ENCODE measurements at places on chromosomes 3 and 15.

DNA sequence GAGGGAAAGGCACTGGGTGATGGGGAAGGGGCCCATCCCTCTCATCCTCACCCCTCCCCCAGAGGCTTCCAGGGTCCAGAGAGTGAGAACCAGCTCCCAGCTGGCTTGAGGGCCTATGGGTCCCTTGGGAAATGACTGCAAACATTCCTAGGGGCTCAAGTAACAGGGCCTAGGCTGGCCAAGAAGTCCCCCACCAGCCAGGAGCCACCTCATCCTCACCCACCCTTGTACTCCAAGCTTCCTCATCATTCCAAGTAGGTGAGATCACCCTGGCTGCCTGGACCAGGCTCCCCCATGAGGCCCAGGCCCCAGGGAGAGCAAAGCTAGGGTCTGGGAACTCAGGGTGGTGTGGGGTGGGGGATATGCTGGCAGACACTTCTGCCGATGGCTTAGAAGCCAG is 14.8 kb downstream of the LOXL1 start:
- no peak for DNase-seq

- no peak for DNase-seq
Observed at GRCh38 chr3:141355242-141355641, 13.1 kb upstream of the ZBTB38 start.

DNA sequence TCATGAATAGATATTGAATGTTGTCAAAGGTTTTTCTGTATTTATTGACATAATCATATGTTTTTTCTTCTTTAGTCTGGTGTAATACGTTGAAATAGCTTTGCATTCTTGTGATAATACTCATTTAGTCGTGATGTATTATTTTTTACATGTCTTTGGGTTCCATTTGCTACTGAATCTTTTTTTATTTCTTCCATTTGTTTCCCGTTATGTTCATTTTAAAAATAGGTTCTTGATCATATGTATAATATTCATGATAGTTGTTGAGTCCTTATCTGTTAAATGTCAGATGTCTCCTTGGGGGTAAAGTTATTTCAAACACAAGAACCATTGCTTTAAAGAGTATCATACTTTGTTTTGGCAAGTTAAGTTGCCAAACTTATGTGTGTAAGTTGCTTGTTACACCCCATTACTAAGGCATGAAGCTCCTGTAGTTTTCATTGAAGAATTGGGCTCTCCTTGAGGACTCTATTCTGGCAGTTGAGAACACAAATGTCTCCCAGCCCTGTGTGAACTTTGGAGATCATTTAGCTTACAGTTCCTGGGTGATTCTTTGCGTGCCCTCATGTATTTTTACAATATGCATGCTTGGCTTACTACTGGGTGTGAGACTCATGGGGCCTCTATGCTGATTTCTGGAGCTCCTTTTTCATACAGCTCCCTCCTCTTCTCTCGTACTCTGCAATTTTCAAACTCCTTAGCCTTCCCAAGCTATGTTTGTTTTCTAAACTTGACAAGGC is 8.3 kb downstream of the AKAP13 start:
- no peak for DNase-seq

DNA sequence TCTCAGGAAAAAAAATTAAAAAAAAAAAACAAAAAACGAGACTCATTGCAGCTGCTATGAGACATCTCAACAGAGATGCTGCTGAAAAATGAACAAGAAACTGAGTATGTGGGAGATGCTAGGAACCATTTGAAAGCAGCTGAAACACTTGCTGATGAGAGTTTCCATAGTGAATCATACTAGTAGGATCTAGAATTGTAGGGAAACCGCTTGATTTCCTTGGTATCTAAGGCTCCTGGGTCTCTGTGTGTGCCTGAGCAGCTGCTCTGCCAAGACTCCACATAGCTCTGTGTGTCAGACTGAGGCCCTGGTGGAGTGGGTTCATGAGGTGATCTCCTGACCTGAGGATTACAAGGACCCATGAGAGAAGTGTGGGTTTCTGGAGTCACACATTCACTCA is 313.4 kb upstream of the NECTIN3 start:
- no peak for DNase-seq

GRCh38 chr3:32240159-32240545 is 1.7 kb downstream of the CMTM8 start:
- no peak for DNase-seq

DNA sequence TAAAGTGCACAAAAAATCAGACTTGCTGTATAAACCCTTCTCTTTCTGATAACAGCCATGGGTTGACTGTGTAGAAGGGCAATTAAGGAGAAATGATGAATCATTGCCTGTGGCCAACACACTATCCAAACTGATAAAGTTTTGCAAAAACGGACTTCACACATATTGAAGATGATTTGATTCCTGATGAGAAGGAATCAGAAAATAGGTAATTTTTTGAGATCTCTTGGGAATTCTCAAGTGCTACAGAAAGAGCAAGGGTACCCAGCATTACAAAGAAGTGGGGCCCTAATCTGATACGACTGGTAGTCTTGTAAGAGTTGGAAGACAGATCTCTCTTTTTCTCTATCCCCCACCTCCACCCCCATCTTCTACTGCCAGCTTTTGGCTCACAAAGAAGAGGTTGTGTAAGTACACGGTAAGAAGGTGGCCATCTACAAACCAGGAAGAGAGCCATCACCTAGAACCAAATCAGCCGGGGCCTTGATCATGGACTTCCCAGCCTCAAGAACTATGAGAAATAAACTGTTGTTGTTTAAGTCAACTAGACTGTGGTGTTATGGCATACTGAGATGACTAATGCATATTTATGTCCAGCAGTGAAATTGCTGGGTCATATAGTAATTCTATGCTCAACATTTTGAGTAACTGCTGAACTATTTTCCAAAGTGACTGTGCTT is 254.7 kb downstream of the EDEM1 start:
- no peak for DNase-seq

DNA sequence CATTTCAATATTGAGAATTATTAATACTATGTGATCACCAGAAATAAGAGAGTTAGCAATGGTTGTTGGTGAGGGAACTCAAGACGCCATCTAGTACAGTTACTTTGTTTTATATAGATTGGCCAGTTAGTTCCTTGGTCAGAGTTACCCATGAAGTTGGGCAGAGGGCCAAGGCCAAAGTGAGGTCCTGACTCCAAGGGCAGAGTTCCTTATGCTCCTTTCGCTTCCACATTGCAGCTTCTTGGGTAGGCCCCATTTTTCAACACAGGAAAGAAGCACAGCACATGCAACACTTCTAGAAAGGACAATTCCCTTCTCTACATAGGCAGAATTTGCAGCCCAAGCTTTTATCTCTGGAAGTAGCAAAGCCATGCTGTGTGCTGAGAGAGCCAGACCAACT is 178.6 kb downstream of the KCNAB1 start:
- no peak for DNase-seq

DNA sequence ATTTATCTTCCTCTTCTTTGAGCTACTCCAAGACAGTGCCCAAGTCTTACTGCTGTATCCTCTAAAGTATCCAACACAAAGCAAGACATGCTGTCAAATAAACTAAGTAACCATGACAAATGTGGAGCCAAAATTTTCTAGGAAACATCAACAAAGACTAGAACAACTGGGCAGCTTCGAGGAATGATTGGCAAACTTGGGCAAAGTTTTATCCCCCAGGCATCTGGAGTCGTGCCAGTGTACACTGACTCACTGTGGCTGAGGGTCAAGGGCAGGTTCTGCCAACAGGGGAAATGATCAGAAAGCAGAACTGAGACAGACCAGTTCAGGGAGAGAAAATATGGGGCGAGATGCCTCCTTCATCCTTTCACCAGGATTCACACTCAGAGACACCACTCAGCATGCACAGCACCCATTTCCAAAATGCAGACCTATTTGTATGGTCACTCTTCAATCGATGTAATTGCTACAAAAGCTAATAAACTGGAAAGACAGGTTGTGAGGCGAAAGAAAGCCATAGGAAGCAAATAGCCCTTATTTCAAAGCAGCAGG is 65.8 kb downstream of the MB21D2 start:
- DNase-seq, result no peak

DNA sequence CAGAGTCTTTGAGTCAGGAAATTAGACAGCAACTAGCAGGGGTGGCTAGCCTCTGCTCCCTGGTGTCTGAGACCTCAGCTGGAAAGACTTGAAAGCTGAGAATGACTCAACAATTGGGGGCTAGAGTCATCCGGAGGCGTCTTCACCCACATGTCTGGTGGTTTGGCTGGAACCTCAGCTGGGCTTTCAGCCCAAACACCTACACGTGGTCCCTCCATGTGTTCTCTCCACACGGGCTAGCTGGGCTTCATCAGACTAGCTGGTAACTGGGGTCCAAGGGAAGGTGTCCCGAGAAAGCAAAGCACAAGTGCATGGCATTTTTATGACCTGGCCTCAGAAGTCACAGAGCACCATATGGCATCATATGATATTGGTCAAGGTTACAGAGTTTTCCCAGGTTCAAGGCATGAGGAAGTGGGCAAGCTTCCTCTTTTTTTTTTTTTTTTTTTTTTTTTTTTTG is 19.9 kb upstream of the ABHD2 start:
- DNase-seq, result no peak

DNA sequence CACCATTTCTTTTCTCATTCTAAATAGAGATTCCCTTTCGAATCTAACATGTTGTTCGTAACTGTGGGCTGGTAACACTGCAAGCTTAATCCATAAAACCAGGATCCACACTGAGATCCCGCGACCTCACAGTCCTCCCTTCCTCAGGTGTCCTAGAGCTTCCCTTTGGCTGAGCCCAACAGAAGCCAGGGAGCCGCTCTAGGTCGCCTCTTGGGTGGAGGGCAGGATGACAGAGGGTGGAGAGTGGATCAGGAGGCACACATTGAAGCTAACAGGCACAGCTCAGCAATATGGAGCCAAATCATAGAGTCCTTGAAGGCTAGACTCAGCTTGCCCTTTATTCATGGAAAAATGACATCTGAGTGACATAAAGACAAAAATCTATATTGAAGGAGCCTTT is 44.7 kb upstream of the DLG1 start:
- no peak for DNase-seq

GRCh38 chr3:52153389-52154096 is 680 bp downstream of the POC1A start:
- no peak for DNase-seq

DNA sequence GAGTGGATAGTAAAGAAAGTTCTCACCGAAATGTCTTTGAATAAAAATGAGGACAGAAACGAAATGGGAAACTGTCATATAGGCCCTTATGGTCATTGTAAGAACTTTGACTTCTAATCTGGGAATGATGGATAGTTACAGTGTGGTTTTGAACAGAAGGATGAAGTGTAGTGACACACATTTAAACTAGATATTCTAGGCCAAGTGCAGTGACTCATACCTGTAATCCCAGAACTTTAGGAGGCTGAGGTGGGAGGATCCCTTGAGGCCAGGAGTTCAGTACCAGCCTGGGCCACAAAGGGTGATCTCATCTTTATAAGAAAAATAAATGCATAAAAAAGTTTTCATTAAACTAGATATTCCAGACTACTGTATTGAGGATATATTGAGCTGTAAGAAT is 452.8 kb downstream of the ROBO1 start:
- no peak for DNase-seq

GRCh38 chr3:87410110-87410509 is 133.7 kb upstream of the POU1F1 start:
- no peak for DNase-seq

DNA sequence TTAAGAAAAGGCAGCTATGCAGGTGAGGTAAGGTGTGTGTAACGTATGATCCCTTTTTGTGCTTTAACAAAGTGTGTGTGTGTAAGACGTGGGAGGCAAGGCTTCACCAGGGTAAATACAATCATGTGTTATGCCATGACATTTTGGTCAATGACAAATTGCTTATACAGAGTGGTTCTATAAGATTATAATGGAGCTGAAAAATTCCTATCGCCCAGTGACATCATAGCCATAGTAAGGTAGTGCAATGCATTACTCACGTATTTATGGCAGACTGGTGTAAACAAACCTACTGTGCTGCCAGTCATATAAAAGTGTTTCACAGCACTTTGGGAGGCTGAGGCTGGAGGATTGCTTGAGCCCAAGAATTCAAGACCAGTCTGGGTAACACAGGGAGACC is 60.2 kb upstream of the LCTL start:
- DNase-seq, result no peak

- DNase-seq, result no peak
Observed at GRCh38 chr3:31509147-31509728, 23.5 kb upstream of the STT3B start.

GRCh38 chr3:14780927-14781507 is 37.7 kb upstream of the FGD5 start:
- no peak for DNase-seq

DNA sequence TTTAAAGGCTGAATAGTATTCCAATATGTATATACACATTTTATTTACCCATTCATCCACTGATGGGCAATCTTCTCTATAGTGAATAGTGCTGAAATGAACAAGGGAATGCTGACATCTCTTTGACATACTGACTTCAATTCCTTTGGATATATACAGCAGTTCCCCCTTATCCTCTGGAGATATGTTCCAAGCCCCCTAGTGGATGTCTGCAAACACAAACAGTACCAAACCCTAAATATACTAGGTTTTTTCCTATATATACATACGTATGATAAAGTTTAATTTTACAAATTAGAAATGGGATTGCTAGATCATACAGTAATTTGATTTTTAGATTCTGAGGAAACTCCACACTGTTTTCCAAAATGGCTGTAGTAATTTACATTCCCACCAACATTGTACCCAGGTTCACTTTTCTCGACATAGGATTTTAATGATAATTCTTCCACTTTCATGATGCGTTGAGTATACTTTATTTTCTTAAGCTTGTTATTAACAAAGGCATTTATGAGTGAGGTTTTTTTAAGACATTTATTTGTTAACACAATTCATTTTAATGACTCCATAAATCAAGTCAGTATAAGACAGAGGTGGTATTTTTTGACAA is 38.2 kb downstream of the VPS13C start:
- DNase-seq, result no peak

- DNase-seq, result no peak
Observed at GRCh38 chr3:23668430-23668904, 137.3 kb upstream of the UBE2E1 start.

DNA sequence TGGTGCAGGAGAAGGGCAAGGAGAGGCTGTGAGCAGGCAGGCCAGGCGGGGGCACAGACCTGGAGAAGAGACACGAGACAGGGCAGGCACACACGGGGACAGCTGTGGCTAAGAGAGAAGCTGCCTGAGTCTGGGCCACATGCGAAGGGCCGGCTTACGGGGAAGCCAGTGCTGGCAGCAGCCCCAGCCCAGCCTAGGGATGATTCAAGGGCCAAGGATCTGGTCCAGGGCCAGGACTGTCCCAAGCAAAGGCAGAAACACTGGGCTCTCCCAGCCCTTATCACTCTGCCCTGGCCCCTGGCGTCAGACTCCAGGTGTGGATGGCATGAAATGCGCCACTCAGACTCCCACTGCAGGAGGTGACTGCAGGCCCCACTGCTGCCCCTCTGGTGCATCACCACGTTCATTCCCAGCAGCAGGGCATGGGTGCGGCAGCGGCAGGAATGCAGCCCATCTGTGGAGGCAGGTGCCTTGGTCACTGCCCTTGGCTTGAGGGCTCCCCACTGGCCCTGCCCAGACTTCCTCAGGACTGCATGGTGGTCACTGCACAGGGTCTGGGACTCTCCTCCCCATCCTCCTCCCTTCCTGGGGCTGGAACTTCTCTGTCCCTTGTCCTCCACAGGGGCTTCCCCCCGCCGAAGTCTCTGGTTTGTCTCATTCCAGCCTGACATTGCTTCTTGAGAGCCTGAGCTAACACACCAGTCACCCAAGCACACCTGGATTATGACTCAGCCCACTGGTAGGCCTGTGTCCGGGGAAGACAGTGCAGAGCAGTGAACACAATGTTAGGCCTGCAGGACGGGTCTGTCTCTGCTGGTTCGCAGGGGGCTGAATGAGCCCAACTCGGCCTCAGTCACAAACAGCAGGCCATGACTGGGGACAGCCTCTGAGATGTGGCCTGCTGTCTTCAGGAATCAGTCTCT is 69.3 kb downstream of the TBC1D2B start:
- no peak for DNase-seq

Measured in stimulated activated CD8-positive, alpha-beta memory T cell treated with anti-CD3 and anti-CD28 coated beads, Interleukin-15, amount 100 ng/mL, for 24 hours (primary cell).